ENCODE measurements at places on chromosomes 11 and 22.

DNA sequence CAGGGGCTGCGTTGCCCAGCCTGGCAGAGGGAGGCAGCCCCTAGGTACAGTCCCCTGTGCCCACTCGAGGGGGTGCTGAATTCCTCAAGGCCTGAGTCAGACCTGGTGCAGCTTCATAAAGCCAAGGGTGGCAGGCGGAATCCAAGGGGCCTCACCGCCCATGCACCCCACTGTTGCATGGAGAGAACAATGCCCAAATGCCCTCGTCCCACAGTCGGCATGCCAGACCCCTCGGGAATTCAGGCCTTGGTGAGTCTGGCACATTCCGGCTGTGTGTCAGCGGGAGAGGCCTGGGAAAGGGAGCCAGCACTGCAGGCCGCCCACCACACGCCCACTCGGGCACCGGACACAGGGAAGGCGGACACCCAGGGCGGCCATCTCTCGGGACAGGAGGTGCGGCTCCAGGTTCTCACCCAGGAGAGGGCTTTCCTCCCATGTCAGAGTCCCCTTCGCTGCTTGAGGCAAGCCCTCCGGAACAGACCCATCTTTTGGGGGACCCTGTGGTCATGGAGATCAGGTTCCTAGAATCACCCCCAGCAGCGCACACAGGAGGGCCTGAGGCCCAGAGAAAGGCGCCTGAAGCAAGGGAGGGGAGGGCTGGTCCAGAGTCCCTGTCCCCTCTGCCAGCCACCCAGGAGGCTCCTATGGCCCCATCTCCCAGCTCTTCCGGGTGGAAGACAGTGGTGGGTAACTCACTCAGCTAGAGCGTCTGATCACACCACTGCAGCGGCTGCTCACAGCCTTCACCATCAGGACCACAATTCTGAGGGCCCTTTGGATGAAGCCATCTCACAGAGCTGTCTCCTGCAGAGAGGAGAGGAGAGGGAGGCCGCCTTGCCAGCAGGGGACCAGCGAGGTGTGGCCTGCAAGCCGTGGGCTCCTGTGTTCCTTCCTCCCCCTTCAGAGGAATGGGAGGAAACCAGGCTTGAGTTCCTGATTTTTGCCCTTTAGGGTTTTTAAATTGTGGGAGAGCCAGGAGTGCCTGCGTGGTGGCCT lies 31.6 kb upstream of the KCNQ1OT1 start:
- DNase-seq, result no peak

DNA sequence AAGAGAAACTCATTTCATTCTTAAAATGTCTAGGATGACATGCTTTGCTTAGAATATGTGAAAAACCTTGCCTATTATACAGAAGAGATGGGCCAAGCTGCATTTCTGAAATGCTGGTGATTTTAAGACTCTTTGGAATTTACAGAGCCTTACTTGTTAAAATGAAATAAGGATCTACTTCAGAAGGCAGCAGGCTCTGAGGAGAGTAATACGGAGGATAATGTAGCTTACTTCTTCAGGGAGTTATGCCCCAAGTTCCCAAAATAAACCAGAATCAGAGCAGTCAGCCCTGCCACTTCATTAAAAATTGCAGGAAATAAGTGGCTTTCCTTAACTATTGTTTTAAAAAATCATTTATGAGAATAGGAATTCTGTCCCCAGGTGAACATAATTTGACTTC lies 1000.3 kb upstream of the RAG2 start:
- DNase-seq, result no peak

DNA sequence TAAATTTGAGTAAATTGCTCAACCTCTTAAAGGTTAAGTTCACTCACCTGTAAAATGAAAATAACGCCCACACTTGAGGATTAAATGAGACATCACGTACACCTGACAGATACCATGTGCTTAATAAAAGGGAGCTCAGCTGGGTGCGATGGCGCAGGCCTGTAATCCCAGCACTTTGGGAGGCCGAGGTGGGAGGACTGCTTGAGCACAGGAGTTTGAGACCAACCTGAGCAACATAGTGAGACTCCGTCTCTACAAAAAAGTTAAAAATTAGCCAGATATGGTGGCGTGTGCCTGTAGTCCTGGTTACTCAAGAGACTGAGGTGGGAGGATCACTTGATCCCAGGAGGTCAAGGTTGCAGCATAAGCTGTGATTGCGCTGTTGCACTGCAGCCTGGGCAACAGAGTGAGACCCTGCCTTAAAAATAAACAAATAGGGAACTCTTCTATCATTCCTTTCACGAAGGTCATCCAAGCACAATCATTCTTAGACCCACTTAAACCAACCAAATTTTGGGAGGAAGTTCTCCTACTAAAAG lies 134.1 kb downstream of the BBOX1 start:
- DNase-seq, result no peak

DNA sequence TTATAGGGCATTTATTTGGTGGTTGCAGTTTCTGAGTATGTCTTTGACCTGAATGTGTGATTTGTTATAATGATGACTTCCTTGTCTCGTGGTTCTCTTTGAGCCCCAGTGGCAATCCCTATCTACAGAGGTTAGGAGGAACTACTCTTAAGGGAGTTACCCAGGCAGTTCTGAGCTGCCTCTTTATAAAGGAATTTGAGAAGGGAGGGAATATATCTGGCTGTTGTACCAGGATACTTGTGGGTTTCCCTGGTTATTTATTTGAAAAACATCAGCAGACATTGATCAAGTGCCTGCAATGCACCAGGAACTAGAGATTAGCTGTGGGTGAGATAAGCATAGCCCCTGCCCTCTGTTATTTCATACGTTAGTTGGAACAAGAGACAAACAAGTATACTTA lies 243.5 kb upstream of the ARHGAP20 start:
- DNase-seq, result no peak

DNA sequence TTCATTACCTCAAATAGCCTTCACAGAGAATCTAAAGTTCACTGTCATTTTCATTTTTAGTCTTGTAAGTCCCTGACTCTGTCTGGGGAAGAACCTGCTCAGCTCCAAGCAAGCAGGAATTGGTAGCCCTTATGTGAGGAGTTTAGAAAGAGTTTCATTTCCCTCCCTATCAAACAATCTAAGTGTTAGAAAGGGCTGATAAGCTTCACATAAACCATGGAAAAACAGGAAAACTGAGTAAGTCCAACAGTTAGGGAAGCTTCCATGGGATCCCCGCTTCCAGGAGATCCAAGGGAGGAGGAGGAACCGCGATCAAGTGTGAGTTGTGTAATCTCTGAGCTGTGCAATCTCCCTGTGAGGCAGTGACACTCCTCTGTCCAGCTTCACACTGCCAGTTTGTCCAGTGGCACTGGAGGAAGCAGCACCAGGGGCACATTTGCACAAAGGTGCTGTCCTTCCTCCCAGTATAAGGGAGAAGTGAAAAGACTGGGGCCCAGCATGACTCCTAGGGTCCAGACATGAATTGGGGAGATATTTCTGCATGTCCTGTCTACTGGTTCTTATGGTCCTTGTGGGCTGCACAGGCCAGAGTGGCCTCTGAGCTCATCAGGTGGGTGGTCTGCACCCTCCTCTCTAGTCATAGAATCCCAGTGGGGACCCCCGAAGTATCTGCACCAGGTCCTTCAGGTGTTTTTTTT lies 4.3 kb downstream of the PRAME start:
- no peak for DNase-seq

DNA sequence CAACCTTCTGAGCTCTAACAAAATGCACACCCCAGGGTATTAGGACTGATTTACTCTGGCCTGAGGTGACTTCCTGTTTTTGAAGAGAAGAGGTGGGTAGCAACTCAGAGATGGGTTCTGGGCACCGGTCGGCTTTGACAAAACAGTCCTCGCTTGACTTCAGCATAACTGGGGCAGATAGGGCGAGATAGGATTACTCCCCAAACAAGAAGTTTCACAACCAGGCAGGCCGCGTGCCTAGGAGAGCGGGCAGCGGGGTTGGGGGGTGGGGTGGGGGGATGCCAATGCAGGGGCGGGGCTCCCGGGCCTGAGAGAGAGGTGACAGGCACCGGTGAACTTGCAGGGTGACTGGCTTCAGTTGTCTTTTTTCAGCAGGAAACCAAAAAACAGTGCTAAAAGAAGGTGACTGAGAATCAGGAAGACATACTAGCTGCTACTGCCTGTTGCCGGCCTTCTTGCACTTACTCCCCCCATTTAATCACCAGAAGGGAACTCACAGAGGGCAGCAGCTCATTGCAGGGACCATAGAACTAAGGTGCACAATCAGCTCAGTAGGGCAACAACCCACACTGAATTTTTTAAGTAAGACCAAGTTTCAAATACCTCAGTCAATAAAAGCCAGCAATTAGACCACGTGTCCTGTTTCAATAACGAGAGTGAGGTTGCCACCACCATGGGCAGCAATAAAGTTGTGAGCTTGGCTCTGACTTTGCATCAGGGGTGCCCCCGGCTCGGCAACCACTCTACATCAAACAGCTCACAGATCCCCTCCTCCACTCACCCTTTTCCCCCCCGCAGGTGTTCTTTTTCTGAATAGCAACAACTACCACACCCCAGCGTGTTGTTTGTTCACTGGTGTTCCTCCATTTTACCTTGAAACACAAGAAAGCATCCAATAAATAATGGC lies 37.2 kb upstream of the ETS1 start:
- DNase-seq, result no peak

Data from NCI-H510A (cell line).